ENCODE measurements at places on chromosomes 11 and 22. TPM values are rescaled to one million over a fixed set of nuclear protein-coding genes. Genes with fewer than 3 reads are reported as not detected.

DNA sequence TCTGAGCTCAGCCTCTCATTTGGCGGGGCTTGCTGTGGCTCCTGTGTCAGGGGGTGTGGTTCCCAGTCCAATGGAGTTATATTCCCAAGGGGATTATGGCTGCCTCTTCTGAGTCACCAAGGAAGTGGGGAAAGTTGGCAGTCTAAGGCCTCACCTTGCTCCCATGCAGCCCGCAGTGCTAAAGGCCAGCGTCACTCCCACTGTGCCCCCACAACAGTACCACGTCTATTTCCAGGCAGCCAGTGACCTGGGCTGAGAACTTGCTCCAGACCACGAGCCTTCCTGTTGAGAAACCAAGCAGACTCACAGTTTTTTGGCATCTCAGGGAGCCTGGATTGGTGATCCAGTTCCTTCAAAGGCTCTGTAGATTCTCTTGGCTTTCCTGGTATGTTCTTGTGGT lies 45.6 kb downstream of the OR2AT4 start:
- H3K4me3 ChIP-seq, result no peak overlapping the region
- H3K27me3 ChIP-seq, result no peaks in the 10 kb centered on the region
- H3K4me1 ChIP-seq, result no peaks in the 10 kb centered on the region

DNA sequence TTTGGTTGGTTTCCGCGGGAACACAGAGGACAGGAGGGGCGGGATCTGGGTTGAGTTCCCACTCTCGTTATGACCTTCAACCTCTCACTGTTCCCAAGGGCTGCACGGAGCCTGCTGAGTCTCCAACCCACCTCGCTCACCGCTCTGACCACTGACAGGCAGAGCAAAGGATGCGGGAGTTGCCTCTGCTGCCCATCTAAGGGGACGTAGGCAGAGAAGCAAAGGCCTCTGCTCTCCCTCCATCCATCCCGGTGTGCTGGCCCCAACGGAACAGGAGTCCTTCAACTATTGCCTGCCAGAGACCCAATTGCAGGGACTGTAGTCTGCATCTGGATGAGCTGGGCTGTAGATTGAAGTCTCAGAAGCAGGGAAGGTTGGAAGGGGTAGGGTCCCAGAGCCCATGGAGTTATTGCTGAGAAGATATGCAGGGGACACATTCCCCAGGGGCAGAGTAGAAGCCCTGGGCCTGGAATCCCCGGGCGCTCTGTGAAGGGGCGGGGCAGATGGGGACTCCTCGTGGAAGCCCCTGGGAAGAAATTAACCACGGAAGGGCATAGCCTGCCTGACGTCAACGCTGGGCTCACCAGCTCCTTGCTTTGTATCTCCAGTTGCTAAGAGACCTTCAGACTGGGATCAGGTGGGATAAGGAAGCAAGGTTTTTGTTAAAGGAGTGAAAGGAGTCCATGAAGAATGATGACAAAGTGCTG lies 12.7 kb upstream of the FXYD2 start:
- no peaks in the 10 kb centered on the region for H3K27me3 ChIP-seq
- peaks cover 18% of the 10 kb centered on the region for H3K4me1 ChIP-seq
- H3K27ac ChIP-seq, result no peak overlapping the region
- no peak overlapping the region for H3K4me3 ChIP-seq
- H3K36me3 ChIP-seq, result no peaks in the 10 kb centered on the region

GRCh38 chr11:104073950-104074705 lies 37.7 kb downstream of the DDI1 start:
- H3K27ac ChIP-seq, result no peak overlapping the region
- no peak for DNase-seq
- no peaks in the 10 kb centered on the region for H3K27me3 ChIP-seq

DNA sequence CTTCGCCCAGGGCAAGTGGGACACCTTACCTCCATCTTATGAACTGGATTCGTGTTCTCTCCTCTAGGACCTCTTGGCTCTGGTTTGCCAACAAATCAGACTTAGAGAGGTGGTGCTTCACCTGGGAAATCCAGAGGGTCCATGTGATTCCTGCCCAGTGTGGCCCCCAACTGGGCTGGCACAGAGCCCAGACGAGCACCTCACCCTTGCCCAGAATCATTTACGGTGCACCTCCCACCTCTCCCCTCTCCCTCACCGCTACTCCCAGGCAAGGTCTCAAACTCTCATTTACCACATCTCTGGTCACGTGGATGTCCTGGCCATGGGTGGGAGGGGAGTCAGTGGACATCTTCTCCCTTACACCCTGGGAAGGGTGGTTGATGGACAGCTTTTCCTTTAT lies 1.1 kb downstream of the SPATA19 start:
- H3K27ac ChIP-seq, result no peak overlapping the region
- DNase-seq, result no peak
- H3K27me3 ChIP-seq, result no peaks in the 10 kb centered on the region
- no peaks in the 10 kb centered on the region for H3K36me3 ChIP-seq
- H3K4me3 ChIP-seq, result no peak overlapping the region

DNA sequence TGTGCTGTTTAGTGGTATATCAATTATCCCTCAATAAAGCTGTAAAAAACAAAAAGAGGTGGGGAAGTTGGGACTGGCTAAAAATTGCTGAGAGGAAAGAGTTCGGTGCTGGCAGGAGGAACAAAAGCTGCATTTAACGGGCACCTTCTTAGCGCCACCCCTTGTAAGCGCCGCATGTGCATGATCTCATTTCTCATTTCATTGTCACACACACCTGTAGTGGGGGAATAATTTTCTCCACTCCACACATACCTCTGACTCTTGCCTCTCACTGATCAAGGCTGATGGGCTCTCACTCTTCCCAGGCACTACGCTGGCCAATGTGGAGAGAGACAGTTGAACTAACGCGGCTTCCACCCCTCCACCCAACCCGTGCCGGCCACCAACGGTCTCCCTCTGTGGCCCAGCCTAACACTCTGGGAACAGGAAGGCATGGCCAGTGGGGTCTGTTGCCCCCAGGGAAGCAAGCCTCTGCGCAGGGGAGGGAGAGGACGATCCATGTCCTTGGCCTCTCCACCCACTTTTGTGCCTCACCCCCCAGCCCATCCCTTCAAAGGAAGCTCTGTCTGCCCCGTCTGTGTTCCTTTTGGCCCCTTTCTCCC lies 186.7 kb upstream of the SYT13 start:
- no peak overlapping the region for H3K27ac ChIP-seq
- H3K36me3 ChIP-seq, result no peaks in the 10 kb centered on the region
- no peaks in the 10 kb centered on the region for H3K4me1 ChIP-seq
- no peaks in the 10 kb centered on the region for H3K27me3 ChIP-seq
- no peak overlapping the region for H3K4me3 ChIP-seq
- DNase-seq, result no peak

DNA sequence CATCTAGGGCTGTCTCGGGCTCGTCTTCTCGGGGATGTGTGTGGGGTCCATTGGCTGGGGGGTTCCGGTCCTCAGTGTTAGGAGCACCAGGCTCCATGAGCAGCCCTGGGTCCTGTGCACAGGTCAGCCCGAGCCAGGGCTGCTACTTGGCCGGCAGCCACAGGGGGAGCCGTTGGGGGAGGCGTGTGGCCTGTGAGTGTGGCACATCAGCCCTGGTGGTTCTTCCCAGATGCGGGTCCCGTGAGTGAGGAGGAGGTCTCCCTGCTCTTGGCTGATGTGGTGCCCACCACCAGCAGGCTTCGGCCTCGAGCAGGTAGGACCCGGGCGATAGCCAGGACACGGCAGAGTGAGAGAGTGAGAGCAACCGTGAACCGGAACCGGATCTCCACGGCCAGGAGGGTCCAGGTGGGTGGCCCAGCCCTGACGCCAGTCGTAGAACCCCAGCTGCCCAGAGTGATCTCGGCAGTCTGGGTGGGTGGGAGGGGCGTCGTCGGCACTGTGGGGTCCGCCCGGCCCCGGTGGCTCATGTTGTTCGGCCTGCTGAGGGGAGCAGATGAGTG lies 18.5 kb downstream of the IRF7 start:
- no peak for DNase-seq
- H3K36me3 ChIP-seq, result peaks cover 90% of the 10 kb centered on the region
- H3K4me3 ChIP-seq, result no peak overlapping the region
- H3K27me3 ChIP-seq, result no peaks in the 10 kb centered on the region
- H3K27ac ChIP-seq, result no peak overlapping the region
- no peaks in the 10 kb centered on the region for H3K4me1 ChIP-seq

GRCh38 chr11:80595011-80595410 lies 1154.2 kb upstream of the TENM4 start:
- H3K4me1 ChIP-seq, result no peaks in the 10 kb centered on the region
- DNase-seq, result no peak
- no peaks in the 10 kb centered on the region for H3K27me3 ChIP-seq
- H3K27ac ChIP-seq, result no peak overlapping the region

GRCh38 chr11:73652856-73653559 lies 6.6 kb downstream of the PLEKHB1 start:
- no peak for DNase-seq
- H3K4me3 ChIP-seq, result no peak overlapping the region
- no peaks in the 10 kb centered on the region for H3K36me3 ChIP-seq
- no peaks in the 10 kb centered on the region for H3K4me1 ChIP-seq
- no peaks in the 10 kb centered on the region for H3K27me3 ChIP-seq
- H3K27ac ChIP-seq, result no peak overlapping the region

DNA sequence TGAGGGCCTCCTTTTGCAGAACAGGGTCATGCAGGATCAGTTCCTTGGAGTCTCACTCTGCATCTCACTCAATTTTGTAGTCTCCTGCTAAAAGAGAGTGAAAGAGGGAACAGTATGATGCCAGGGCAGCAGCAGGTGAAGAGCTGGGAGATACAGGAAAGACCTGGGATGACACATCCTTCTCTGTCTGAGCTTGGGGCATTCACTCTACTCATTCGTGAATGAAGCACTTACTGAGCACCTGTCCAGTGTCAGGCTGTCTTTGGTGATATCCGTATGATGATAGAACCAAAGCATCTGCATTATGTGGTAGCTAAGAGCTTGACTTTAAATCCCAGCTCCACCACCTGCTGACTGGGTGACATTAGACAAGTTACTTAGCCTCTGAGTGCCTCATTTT lies 14.4 kb downstream of the SREBF2 start:
- no peaks in the 10 kb centered on the region for H3K36me3 ChIP-seq
- peaks cover 22% of the 10 kb centered on the region for H3K4me1 ChIP-seq
- no peak overlapping the region for H3K4me3 ChIP-seq

DNA sequence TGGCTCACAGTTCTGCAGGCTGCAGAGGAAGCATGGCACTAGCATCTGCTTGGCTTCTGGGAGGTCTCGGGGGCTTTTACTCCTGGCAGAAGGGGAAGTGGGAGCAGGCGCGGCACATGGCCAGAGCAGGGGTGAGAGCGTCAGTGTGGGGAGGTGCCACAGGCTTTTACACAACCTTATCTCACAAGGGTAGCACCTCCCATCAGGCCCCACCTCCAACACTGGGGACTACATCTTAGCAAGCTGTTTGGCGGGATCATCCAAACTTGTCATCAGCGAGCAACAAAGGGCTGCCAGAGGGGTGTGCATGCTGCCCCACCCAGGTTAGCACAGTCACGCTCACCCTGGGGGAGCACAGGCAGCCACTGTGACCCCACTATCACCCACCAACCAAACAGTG lies 18.9 kb upstream of the YPEL1 start:
- no peaks in the 10 kb centered on the region for H3K36me3 ChIP-seq
- no peak overlapping the region for H3K4me3 ChIP-seq
- no peaks in the 10 kb centered on the region for H3K27me3 ChIP-seq
- no peak for DNase-seq
- no peak overlapping the region for H3K27ac ChIP-seq

DNA sequence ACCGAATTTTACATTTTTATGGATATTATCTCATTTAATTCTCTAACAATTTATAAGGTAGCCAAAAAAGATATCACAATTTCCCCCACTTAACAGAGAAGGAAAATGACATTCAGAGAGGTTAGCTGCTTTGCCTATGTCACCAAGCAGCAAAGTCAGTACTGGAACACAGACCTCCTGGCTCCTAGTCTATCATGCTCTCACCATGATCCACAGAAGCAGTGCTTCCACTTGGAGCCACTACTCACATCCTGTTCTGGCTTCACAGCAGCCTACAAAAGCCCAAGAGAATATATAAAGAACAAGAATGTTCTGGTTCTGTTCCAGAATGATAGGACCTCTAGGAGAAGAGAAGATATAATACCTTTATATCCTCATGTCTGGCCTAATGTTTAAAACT lies 59.5 kb upstream of the SCUBE2 start:
- no peak for DNase-seq
- H3K27ac ChIP-seq, result no peak overlapping the region

- peaks cover 6% of the 10 kb centered on the region for H3K27me3 ChIP-seq
- no peak for DNase-seq
- H3K4me1 ChIP-seq, result no peaks in the 10 kb centered on the region
- H3K4me3 ChIP-seq, result no peak overlapping the region
- H3K36me3 ChIP-seq, result no peaks in the 10 kb centered on the region
These were observed 19.7 kb downstream of the SLC37A2 start for GRCh38 chr11:125082611-125083311.

GRCh38 chr11:103272876-103273275 lies 163.7 kb downstream of the DYNC2H1 start:
- no peak overlapping the region for H3K27ac ChIP-seq
- H3K4me3 ChIP-seq, result no peak overlapping the region
- no peak for DNase-seq

DNA sequence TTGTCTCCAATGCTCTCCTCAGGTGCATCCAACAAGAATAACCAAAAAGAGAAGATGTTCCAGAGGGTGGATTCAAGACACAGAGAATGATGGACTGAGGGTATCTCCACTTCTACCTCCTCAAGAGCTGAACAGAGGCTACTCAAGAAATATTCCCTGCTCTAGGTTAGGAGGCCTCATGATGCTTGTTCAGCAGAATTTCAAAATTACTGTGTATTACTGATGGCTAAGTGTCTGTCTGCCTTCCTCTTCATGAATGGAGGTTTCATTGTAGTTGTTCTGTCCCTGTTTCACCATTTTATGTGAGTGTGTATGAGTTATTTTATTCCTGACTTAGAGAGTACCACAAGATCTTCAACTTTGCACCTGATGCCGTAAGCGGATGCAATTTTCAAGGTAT lies 76.8 kb downstream of the JRKL start:
- no peak for DNase-seq
- no peak overlapping the region for H3K4me3 ChIP-seq
- no peaks in the 10 kb centered on the region for H3K4me1 ChIP-seq
- no peak overlapping the region for H3K27ac ChIP-seq

GRCh38 chr22:24161909-24162308 lies 19.4 kb upstream of the SUSD2 start:
- peaks cover 26% of the 10 kb centered on the region for H3K36me3 ChIP-seq
- DNase-seq, result peak; percentile 81
- H3K27ac ChIP-seq, result peak overlapping the region; percentile 15
- H3K4me1 ChIP-seq, result peaks cover 18% of the 10 kb centered on the region

IFITM1 gene
- total RNA-seq, result 97.6 TPM

MS4A6A gene
- total RNA-seq, result 4.6 TPM

KCNE3 gene
- 1.4 TPM for total RNA-seq

ZP1 gene
- total RNA-seq, result not detected

APOL5 gene
- total RNA-seq, result not detected

ST14 gene
- 1.5 TPM for total RNA-seq

CCDC179 gene
- total RNA-seq, result not detected

PRR14L gene
- total RNA-seq, result 6.7 TPM

Data from gastrocnemius medialis (tissue), 4 donors.